ENCODE measurements at places on chromosomes 3 and 15.
A peak's percentile ranks its signal among the peaks of the same experiment; 100 is the strongest.

DNA sequence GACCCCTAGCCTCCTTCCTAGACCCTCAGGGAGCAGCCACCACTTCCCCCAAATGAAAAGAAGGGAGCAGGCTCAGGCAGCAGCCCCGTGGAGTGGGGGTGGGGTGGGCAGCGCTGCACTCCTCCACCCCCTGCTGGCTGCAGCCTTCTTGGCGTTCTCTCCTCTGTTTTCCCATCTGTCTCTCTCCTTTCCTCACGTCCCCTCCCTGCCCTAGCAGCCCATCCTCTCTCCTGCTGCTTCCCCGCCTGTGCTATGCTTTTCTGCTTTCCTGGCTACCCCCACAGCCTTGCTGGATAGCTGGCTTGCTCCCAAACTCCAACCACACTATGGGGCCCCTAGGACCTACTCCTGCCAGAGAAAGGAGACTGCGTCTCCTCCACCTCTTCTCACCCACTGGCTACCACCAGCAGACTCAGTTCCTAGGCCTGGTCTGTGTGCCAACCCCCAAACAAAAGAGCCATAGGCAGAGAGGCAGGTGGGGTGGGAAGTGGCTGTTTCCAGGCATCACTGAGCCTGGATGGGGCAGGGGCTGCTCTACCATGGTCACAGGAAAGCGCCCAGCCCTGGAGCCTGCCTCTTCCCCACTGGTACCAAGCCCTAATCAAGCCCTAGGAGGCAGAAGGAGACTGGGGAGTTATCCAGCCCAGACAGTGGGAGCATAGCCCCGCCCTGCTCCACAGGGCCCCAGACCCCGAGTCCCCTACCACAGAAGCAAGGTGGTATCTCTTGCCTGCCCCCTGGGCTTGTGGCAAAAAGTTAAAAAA, 3.4 kb upstream of the DISP2 start:
- DNase-seq = no peak

DNA sequence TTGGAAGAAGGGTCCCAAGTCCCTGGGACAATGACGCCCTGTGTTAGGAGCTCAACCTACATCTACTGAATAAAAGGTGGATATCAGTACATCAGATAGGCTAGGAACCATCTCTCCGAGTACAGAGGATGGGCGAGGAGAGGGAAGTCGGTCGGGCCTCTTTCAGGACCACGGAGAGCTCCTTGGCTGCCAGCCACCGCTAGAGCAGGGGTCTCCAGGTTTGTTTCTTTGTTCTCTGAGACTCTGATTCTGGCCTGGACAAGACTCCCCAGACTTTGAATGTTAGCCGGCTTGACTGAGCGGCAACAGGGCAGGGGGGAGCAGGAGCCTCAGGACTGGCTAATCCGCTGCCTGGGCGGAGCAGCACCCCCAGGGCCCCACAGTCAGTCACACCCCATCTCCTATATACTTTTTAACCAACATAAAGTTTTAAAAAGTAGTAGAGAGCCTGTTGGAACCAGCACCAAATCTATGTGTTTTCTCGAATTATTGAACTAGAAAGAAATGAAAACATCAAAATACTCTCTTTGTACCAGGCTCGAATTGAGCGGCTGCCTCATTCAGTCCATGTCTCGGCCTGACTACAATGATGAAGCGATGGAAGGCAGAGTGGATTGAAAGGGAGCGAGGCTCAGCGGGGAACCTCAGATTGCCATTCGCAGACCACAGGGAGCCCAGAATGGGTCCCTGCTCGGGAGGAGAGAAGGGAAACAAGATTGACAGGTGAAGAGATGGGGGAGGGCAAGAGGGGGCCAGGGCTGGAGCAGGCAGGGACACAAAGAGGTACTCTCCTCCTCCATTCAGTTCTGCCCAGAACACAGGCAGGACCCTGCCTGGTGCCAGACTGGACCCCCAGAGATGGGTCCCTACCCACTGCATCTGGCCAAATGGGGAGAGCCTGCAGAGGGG, 131.6 kb downstream of the TPRA1 start:
- DNase-seq = no peak

DNA sequence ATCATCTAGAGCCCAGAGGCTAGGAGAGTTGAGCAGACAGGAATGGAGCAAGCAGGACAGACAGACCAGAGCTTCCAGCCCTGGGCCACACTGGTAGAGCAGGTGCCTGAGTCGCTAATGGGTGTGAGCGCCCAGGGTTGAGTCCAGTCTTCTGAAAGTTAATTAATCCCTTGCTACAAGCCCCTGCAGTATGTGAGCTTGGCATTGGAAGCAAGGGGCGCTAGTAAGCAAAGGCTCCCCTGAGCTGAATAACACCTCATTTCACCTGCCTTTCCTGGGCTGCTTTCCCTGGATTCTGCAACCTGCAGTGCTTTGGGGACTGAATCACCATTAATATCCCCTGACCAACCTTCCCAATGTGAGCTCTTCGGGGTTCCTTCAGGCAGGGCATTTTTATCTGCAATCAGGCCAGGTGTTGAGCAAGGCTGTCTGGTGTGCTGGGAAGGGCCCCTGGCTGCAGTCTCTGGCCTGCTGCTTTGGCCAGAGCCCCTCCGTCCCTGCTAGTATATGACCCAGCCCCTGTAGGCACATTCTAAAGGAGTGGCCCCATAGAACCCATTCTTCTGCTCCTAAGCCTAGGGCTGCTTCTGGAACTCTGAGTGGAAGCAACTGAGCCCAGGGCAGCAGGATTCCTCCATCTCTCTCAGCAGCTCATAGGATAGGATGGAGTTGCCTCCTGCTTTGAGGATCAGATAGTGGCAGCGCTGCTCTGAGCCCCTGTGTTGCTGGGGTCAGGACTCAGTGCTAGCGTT, 45.1 kb upstream of the EPHB1 start:
- DNase-seq = no peak

DNA sequence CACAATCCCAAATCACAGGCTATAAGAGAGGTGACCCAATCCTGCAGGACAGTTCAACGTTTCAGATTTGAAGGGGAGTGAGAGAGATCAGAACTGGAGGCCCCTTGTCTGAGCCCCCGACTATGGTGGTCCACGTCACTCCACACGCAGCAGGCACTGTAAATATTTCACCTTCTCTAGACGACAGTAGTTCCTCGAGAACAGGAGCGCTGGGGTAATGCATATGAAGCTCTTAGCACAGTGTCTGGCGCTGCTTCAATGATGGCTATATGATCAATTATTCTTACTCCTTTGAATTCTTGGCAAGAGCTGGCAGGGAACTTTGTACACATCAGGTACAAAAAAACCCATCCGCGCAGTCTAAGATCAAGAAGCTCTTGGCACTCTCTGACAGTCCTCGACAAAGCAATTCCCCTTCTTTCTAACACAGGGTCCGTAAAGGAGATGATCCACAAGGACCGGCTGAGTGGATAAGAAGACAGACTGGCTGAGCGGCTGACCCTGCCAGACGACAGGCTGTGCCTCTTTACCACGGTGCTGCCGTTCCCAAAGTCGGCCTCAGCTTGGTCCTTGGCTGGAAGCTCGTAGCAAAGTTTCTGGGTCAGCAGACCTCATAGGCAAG, 522 bp upstream of the NRROS start:
- no peak for DNase-seq

- no peak for DNase-seq
Measured at GRCh38 chr3:80898211-80898610, 863.2 kb downstream of the GBE1 start.

GRCh38 chr15:100663915-100664281, 61.5 kb downstream of the ASB7 start:
- DNase-seq = no peak

DNA sequence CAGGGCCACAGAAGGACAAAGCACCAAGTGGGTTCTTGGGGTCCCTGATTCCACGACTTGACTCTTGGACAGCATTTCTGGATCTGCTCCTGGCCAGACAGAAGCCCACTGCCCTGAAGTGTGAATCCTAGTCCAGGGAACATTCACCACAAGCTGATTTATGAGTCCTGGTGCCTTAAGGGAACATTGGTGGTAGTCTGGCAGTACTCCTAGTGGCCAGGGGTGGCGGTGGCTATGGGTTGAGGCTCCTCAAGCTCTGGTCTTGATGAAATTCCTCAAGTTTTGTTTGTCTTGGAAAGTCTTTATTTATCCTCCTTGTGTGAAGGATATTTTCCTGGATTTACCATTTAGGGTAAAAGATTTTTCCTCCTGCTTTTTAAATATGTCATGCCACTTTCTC, 307.5 kb downstream of the PYDC2 start:
- no peak for DNase-seq

DNA sequence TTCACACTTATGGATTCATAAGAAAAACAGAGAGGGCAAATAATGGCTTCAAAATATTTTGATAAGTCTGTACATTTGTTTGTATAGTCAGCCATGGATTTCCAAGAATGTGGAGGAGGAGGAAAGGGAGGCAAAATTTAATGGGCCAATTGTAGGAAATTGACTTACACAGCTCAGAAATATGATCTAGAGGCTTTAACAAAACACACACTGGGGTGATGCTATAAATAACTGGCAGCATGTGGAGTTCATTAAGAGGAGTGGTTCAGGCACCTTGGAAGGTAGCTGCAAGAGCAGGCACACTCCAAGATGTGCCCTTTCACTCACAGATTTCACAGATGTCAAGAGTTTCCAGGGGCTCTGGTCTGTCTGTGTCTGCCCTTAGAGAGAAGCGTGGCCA, 193.4 kb upstream of the RASGRP1 start:
- no peak for DNase-seq

- DNase-seq = no peak
Measured at GRCh38 chr15:60580650-60581376, 101.9 kb upstream of the ICE2 start.

DNA sequence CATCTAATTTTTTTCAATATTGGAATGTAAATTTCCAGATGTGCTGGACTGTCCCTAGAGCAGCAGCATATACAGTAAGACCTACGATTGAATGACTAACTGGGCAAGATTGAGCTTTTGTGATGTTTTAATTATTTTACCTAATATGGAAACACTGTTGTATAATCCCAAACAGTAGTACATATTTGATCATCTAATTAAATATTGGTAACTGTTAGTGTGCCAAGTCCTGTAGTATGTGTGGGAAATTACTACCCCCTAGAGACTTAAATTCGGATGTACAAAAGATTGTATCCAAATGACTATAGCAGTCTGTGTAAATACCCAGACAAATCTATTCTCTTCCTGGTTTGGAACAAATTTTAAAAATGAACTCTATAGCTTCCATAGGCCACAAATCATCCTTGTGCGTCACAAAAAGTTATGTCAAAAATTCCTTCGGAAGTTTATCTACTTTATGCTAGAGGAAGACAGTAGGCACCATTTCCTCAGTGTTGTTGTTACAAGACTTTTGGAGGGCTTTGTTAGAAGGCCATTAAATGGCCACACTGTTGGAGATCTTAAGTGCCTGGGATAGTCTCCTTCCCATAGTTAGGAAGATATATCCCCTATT, 41.6 kb downstream of the NKIRAS1 start:
- DNase-seq = no peak

DNA sequence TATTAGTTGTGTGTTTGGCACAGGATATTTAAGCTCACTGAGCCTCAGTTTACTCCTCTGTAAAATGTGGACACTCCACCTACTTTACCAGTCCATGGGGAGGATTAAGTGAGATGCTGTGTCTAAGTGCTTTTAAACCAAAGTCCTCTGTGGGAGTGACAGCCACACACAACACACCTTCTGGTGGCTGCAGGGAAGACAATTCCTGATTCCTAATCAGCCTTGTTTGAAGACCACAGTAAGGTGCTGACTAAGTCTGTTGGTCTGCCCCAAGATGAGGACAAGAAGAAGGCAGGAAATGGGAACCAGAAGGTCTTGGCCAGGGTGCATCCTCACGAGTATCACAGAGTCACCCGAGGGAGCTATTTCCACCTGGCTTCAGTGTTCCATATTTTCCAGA, 52.3 kb downstream of the EPHB1 start:
- no peak for DNase-seq

GRCh38 chr3:155727836-155728235, 17.0 kb downstream of the PLCH1 start:
- DNase-seq = peak; percentile 56

GRCh38 chr15:37767841-37768455, 166.5 kb upstream of the TMCO5A start:
- DNase-seq = no peak

- no peak for DNase-seq
Measured at GRCh38 chr3:127049393-127049792, 66.5 kb downstream of the PLXNA1 start.

- DNase-seq = no peak
Measured at GRCh38 chr3:186746008-186746407, 28.8 kb downstream of the KNG1 start.

GRCh38 chr3:48952510-48953118, 34.0 kb downstream of the ARIH2 start:
- DNase-seq = no peak

GRCh38 chr15:37789881-37790280, 144.6 kb upstream of the TMCO5A start:
- DNase-seq = no peak

DNA sequence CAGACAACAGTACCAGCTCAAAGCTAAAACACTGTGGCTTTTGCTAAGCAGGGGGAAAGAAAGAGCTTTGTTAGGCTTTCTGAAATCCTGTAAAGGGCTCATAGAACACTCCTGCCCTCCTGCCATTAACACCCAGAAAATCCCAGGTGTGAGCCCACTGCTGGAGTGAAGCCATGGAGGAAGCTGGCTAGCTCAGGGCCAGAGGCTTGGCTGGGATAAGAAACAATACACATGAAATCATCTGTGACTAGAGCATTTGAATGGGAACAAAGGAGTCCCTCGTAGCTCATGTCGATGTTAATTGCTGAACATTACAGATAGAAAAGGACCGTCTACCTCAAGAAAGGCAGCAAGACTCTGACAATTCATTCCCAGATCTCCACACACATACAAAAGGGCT, 23.5 kb downstream of the RUVBL1 start:
- DNase-seq = no peak

- DNase-seq = no peak
Measured at GRCh38 chr3:51983578-51984268, 388 bp downstream of the ACY1 start.

DNA sequence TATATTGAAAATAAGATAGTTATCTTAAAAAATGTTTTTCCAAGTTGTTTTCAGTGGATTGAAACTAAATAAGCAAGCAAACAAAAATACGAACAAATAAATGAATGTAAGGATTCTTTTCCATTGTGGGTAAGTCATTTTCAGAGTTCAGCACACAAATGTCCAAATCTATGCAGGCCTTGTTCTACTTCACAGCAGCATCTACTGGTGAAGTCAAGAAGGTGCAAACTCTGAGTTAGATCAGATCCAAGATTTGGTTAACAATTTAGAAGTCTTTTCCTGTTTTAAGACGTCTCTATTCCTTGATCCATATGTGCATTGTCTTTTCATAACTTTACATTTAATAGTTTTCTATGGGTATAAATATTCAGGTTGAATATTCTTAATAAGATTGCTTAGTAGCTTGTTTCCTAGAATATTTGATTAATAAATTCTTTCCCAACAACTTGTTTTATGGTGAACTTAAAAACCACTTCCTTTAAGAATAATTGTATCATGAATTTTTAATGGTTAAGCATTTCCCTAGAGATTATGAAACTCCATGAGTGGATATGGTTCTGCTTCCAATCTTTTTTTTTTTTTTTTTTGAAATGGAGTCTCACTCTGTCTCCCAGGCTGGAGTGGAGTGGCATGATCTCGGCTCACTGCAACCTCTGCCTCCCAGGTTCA, 10.5 kb downstream of the PTX3 start:
- peak; percentile 33 for DNase-seq

- no peak for DNase-seq
Measured at GRCh38 chr3:119628816-119629445, 31.2 kb downstream of the PLA1A start.
